ENCODE measurements at places on chromosomes 6 and 20.

- no peak for DNase-seq
These were observed 9.6 kb upstream of the EZR start for GRCh38 chr6:158828807-158829206.

DNA sequence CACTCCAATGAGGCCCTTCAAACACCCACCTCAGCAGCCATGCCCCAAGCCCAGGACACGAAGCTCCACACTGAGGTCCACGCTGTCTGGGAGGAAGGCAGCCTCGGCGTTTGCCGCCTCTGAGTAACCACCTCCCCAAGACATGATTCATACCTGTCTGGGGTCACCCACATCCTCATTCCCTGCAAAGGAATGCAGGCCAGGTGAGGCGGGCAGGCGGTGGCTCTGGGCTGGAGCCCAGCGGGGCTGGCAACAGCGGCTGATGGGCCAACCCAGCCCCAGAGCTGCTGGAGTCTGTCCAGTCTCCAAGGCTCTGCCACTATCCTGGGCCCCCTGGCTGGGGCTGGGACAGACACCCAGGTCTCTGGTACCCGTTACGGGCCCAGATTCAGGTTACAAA is 14.8 kb downstream of the PMEPA1 start:
- DNase-seq, result no peak

DNA sequence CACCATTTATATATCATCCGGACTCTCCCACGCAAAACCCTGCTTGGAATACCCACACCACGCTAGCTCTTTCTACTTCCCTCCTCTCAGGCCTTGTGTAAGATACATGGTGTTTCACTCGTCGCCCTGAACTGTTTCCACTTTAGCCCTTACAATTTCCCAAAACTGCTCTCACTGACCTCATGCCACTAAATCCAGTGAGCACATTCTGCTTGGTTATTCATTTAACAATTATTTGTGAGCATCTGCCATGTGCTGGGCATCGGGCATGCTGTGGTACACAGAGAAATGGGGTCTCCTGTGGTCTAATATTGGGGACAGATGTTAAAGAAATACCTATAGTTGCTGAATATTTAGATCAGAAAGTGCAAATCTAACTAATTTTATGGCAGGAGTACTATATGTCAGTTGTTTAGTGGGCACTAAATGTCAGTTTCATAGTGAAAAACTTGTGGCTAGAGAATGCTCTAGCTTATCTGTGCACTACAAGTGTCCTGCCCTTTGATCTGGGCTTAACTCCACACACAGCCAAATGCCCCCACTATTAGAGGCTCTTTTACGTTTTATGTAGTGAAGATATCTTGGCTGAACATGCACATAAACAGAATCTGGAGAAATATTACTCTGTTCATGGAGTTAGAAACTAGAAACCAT is 41.0 kb downstream of the PLEKHG1 start:
- no peak for DNase-seq

- peak; percentile 59 for DNase-seq
These were observed 80.2 kb downstream of the GMPR start for GRCh38 chr6:16318538-16318937.

DNA sequence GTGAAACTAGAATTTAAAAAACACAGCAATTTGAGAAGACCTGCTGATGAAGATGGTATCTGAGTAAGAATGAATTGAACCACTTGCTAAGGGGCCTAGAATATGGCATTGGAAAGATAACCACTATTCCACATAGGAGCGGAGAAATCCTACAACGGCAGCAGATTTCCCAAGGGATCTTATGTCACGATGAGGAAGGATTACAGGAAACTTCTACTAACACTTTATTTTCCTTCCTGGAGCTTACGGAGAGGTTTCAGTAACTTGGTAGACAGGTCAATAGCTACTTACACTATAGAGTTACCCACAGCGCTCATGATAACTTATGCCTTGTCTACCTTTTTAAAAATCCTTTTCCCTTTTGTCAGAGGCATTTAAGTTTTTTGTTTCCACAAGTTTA is 11.8 kb upstream of the TCF21 start:
- DNase-seq, result no peak

DNA sequence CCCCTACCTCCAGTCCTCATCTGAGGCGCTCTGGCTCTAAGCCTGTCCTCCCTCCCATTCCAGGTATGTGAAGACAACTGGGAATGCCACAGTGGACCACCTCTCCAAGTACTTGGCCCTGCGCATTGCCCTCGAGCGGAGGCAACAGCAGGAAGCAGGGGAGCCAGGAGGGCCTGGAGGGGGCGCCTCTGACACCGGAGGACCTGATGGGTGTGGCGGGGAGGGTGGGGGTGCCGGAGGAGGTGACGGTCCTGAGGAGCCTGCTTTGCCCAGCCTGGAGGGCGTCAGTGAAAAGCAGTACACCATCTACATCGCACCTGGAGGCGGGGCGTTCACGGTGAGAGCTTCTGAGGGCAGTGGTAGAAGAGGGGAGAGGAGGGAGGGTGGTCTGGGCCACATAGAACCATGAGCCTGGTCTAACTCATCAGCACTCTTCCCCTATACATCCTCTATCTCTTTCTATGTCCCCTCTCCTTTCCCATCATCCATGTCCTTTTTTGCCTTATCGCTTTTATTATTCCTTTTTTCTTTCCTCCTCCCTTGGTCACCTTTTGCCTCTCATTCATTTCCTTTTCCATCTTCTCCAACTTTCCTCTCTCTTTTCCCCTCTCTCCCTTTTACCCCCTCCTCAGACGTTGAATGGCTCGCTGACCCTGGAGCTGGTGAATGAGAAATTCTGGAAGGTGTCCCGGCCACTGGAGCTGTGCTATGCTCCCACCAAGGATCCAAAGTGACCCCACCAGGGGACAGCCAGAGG is 3.5 kb downstream of the RING1 start:
- DNase-seq, result no peak

- no peak for DNase-seq
These were observed 32.4 kb upstream of the RAB22A start for GRCh38 chr20:58277107-58277506.

GRCh38 chr6:160810238-160810637 is 108.2 kb downstream of the PLG start:
- no peak for DNase-seq

DNA sequence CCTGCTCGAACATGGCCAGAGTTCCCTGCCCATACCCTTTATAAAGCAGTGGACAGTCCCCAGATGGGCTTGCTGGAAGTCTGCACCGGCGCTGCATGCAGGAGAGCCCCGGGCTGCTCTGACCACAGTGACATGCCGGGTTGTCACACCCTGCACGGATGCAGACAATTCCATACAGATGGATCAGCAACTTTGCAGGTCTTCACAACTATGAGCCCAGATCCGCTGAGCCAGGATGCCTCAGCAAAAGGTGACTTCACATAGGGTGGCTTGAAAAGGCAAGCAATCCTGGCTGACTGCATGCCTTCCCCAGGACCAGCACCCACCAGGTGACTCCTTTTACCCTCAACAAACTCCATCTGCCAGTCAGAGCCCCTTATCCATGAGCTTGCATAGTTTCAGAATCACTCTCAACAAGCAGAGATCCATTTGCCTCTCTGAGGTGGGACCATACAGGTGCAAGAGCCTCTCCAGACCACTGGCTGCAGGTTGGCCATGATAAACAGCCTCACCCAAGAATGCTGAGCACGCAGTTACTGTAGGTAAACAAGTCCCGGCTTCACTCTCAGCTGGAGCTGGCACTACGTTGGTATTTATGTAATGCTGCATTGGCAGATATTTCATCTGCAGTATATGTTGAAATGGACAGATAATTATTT is 183.0 kb upstream of the QKI start:
- DNase-seq, result no peak

GRCh38 chr6:22194188-22194921 is 102.5 kb downstream of the PRL start:
- no peak for DNase-seq

DNA sequence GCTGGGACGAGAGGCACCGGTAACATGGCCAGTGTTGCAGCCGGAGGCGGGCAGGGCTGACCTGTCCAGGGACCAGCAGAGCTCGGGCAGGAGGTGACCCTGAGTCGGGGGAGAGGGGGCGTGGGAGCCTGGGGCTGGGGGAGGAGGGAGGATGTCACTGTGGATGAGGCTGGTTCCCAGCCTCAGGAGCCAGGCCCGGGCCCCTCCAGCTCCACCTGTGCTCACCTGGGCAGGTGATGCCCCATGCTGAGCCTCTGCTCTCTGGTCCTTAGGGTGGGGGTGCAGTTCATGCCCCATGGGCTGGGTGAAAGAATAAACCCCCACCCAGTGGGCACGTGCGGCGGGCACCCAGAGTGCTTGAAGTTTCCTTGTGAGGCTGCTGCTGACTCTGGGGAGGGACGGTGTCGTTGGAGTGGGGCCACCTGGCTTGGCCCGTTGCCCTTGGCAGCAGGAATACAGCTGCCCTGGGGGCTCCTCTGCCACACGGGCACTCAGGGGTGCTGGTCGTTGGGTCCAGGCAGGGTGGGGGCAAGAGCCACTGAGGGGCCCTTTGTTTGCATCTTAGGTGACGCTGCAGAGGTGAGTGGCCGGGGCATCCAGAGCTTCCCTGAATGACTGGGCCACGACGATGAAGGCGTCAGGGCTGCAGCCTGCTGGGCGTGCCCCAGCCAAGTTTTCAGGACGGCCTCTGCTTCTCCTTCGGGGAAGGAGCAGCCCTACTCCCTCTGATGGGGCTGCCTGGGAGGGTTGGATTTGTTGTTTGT is 24.7 kb upstream of the BHLHE23 start:
- DNase-seq, result no peak

- no peak for DNase-seq
These were observed 52.0 kb downstream of the PSMG4 start for GRCh38 chr6:3310703-3311102.

- no peak for DNase-seq
These were observed 24.7 kb upstream of the CCN6 start for GRCh38 chr6:112029045-112029822.

DNA sequence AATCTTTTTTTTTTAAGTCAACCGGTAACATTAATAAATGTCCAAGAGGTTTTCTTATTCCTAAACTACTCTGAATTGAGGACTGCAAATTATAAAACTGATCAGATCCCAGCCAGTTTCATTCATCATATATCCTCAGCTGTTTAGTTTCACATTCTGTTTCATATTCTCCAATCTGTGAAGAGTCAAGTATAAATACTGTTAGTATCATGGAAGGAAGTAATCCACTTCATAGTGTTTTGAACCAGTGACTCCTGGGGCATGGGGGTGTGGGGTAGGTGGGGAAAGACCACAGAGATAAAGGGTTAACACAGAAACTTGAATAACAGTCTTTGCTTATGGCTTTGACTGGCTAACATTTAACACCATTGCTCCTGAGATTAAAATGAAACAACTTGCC is 69.9 kb downstream of the FYN start:
- peak; percentile 44 for DNase-seq

DNA sequence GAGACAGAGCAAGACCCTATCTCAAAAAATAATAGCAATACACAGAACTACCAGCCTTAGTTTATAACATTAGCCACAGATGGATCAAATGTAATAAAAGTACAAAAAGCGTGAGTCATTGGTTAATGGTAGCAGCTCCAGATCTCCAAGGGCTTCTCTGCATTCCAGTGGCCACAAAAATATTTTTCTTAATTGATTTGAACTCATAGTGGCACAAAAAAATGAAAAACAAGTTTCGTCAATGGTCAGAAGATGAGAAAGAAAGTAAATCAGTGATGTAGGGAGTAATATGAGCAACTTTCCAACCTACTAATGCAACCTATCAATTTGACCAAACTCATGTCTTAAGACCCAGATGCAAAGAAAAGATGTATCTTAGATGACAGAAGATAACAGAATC is 79.6 kb downstream of the CEP57L1 start:
- no peak for DNase-seq

DNA sequence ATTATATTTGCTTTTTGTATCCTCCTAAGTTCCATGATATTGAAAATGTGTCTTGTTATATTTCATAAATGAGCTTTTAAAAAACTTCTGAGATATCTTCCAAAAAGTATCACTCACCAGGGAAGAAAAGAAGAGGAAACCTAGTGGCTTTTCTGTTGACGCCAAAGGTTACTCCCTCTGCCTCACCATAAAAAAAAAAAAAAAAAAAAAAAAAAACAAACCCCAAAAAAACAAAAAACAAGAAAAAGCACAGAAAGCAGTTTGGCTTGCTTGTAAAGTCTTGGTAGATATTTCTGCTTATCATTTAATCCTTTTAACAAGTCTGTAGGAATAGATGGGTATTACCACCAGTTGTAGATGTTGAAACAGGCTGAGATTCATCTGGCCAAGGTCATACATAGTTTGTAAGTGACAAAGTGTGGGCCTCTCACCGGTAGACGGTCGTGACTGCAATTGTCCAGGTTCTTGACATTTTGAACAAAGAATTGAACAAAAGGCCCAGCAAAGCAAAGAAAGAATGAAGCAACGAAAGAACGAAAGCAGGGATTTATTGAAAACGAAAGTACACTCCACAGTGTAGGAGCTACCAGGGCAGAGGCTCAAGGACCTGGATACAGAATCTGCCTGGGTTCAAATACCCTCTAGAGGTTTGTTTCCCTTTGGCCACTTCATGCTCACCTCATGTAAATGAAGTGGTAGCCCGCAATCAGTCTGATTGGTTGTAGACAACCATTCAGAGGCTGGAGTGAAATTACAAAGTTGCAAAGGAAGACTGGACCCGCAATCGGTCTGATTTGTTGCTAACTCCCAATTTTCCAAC is 11.6 kb upstream of the ELOVL5 start:
- DNase-seq, result no peak

- no peak for DNase-seq
These were observed 86.9 kb downstream of the TBC1D32 start for GRCh38 chr6:121247386-121247785.

DNA sequence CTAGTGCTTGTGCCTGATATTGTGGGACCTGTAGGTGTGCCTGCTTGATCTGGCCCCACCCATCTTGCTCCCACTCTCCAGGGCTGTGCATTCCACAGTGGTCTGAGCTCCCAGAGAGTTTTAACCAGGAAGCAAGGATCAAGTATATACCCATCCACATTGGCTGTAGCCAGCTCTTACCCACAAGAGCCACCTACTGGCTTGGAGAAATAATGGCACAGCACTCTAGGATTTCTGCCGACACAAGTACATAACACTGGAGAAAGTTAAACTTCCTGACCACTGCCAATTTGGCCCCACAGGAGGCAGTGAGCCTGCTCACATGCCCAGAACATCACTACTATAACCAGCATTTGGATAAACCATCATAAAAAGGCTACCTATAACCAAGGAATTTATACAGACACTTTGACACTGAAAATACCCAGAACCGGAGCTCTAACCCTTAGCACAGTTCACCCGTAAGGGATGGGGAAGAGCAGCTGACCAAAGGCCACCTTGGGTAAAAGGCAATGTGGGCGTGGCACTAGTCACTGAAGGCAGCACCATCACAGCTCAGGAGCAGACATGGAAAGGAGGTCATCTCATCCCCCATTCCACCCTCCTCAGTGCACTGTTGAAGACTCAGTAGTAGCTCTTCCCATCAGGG is 440.4 kb downstream of the BTBD3 start:
- no peak for DNase-seq

- no peak for DNase-seq
These were observed 481.2 kb downstream of the TFAP2A start for GRCh38 chr6:9933677-9934076.

Measured in left hindlimb (tissue), 1 donor.